ENCODE measurements at places on chromosomes 12 and 14.

DNA sequence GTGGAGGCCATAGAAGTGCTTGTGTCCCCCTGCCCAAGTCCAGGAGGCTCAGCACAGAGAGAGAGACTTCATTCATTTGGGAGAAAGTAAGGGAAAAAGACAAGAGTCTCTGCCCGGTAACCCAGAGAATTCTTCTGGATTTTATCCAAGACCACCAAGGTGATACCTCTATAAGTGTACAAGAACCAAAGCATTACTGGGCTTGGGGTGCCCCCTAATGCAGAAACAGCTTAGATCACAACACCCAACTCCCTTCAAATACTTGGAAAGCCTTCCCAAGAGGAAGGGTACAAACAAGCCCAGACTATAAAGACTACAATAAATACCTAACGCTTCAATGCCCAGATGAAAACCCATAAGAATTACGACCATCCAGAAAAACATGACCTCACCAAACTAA is 119.7 kb upstream of the PDE3A start:
- no peak for DNase-seq

- no peak for DNase-seq
Observed at GRCh38 chr14:100522616-100523099, 64.6 kb downstream of the BEGAIN start.

DNA sequence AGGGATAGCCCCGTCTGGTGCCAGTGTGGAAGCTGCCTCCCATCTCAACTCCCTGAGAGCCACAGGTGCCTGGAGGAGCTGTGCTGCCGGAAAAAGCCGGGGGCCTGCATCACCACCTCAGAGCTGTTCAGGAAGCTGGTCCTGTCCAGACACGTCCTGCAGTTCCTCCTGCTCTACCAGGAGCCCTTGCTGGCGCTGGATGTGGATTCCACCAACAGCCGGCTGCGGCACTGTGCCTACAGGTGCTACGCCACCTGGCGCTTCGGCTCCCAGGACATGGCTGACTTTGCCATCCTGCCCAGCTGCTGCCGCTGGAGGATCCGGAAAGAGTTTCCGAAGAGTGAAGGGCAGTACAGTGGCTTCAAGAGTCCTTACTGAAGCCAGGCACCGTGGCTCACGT is 25.5 kb upstream of the P2RX4 start:
- no peak for DNase-seq

- no peak for DNase-seq
Observed at GRCh38 chr12:32906399-32907165, 10.0 kb upstream of the PKP2 start.

DNA sequence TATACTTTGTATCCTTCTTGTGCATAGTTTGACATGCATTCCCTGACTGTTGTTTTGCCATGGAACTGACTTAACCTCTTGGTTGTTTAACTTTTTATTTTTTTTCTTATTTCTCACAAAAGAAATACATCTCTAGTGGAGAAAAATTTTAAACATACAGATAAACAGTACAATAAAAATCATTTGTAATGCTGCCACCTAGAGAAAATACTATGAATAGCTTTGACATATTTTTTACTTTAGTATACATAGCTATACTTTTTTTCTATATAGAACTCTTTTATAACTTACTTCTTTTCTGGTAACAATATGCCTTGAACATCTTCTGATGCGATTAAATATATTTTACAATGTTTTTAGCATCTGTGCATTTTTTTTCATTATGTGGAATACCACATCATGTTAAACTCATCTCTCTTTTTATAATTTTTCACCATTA is 184.5 kb downstream of the AKAP6 start:
- DNase-seq = no peak

- no peak for DNase-seq
Observed at GRCh38 chr12:68614105-68614679, 3.5 kb downstream of the RAP1B start.

- DNase-seq = no peak
Observed at GRCh38 chr12:90576707-90577106, 378.3 kb downstream of the CCER1 start.

DNA sequence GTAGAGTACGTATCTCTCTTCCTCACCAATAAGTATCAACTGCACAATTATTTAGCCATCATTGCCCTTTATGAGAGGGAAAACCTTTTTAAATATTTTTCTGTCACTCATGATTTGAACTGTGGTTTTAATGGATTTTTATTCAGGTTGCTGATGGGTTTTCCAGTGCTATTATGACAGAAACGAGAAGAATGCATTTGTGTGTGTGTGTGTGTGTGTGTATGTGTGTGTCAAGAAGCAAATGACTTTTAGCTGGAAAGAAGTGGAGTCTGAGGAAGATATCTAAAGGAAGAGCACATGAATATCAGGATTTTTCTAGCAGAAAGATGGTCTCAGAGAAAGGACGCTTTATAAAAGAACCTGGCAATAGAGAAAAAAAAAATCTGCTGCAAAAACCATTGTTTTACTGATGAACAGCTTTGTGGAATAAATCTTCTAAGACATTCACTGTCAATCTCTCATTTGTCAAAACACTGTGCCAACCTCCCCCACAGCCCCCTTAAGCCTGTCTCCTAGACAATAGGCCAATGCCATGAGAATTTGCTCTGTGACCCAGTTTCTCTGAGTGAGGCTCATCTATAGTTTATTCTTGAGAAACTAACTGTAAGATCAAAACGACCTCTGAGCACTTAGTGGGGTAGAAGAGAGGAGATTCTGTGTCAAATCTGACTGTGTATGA is 417.7 kb downstream of the FLRT2 start:
- DNase-seq = no peak

DNA sequence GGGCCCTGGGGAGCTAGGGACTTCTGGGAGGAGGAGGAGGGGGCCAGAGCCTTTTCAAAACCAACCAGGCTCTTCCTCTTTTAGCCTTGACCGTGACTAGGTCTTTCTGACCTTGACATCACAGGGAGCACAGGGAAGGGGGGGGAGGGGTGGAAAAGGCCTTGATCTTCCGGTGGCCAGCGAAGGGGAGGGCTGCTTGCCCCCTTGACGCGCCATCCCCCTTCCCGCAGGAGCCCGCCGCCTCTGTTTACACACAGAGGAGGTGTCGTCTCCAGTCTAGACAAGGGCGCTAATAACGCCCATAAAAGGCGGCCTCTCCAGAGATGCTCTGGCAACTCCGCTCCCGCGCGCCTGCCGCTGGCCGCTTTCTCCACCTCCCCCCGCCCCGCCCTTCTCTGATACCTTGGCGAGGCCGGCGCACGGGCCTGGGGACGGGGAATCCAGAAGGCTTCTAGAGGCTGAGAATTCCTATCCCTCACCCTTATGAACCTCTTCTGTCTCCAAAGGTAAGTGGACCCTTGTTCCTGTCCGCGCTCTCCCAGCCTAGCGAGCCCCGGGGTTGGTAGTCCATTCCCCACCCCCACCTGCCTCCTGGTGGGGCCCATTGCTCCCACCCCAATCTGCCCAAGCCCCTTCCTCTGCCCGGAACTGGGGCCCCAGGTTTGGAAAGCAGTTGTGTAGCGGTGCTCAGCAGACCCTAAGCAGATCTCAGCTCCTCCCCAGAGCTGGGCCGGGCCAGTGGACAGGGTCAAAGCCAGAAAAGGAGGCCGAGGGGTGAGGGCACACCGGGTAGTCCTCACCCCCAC is 4.9 kb upstream of the HOXC12 start:
- peak; percentile 46 for DNase-seq

DNA sequence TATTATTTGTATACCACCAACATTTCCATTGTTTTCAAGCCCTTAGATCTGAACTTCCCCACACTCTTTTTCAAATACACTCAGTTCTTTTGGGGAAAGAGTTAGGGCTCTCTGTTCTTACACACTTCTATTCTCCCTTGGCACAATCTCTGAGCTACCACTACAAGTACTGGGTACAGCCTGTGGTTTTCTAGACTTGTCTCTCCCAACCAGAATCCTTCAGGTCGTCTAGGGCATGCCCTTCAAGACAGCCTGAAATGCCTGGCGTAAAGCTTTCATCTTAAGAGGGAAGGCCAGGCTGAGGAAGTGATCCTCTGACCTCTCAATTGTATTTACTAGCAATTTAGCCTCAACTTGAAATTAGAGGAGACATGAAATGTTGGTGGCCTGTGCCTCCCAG is 1442.0 kb downstream of the AACS start:
- no peak for DNase-seq

GRCh38 chr12:1058423-1058822 is 67.4 kb downstream of the ERC1 start:
- no peak for DNase-seq

DNA sequence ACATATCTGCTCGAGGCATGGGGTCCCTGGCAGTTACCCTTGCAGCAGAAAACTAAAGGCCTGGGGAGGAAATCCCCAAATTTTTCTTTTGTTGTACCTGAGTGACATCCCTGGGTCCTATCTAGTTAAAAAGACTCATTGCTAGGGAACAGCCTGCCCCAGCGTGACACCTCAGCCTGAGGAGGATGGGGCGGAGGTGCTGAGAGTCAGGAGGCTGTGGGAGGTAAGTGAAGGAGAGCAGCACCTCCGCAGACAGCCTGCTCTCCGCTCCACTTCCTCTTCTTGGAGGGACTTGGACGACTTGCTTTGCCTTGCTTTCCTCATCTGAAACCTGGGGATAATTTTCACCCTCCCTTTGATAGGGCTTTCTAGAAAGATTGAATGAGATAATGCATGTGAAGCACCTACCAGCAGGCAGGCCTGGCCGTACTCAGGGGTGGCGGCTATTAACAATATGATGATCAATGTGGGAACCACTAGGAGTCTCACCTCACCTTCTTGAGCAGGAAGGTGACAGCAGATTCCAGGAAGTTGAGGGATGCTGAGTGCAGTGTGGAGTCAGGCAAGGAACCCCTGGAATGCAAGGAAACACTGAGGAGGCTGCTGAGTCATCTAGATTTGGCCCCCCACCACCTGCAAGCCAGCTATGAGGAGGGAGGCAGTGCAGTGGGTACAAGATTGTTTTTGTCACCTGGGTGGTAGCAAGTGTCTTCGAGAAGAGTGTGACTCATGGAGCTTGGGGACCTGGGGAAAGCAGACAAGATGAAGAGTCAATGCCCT is 23.2 kb downstream of the UBE3B start:
- no peak for DNase-seq

DNA sequence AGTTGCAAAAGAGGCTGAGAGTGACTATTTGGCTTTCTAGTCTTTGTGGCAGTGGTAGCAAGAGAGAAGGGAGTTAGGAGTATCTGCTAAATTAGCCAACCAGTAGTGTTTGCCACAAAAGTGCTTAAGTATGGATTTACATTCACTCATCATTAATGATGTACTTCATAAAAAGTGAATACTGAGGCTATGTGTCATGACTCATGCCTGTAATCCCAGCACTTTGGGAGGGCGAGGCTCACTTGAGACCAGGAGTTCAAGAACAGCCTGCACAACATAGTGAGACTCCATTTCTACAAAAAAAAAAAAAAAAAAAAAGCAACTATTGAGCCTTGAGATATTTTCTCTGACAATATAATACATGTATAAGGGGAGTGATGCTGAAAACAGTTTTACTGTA is 36.8 kb downstream of the CCDC177 start:
- DNase-seq = no peak

- no peak for DNase-seq
Observed at GRCh38 chr12:46360908-46361666, 11.5 kb downstream of the SLC38A2 start.

DNA sequence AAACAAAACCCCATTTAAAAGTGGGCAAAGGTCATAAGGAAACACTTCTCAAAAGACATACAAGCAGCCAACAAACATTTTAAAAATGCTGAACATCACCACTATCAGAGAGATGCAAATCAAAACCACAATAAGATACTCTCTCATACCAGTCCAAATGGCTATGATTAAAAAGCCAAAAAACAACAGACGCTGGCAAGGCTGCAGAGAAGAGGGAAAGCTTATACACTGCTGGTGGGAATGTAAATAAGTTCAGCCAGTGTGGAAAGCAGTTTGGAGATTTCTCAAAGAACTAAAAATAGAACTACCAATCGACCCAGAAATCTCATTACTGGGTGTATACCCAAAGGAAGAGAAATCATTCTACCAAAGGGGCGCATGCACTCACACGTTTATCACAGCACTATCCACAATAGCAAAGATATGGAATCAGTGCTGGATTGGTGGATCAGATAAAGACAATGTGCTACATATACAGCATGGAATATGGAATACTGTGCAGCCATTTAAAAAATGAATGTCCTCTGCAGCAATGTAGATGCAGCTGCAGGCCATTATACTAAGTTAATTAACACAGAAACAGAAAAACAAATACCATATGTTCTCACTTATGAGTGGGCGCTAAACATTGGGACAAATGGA is 102.1 kb upstream of the DAAM1 start:
- no peak for DNase-seq

DNA sequence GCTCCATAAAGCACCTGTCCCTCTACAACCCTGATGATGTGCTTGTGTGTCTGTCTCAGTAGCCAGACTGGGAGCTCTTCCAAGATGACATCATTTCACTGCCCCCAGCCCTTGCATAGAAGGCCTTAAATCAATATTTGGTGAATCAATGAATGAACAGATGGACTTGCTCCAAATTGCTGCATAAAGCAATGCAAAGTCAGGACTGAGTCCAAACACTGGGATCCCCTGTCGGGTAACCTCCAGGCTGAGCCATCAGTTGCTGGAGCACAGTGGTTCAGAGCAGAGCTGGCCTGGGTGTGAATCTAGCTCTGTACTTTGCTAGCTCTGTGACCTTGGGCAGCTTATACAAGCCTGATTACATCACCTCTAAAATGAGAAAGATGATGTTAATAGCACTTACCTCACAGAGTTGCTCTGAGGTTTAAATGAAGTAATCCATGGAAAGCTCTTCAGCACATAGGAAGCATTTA is 120.3 kb upstream of the VASH1 start:
- peak; percentile 84 for DNase-seq

- no peak for DNase-seq
Observed at GRCh38 chr12:86660488-86661147, 404.4 kb upstream of the MGAT4C start.

All from NCI-H1092 (cell line).